CD8-positive, alpha-beta memory T cell (primary cell): ENCODE measurements at places on chromosomes 5 and 9.

- DNase-seq, result no peak
Observed at GRCh38 chr5:121899346-121899745, 47.7 kb downstream of the FTMT start.

DNA sequence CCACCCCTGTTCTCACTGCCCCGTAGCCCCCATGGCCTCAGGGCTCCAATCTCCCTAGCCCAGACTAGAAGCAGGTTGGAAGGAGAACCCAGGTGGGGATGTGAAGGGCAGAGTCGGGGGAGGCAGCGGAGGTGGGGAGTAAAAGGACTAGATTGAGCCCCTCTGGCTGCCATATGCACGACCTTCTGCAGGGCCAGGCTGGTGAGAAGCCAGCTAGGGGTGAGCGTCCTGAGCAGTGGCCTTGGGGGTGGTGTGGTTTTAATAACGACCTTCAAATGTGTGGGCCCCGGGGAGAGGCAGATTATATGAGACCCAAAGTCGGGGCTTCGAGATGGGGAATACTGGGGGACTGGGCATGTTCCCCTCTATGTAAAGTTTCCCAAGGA lies 139.5 kb downstream of the C9orf50 start:
- no peak for DNase-seq

- no peak for DNase-seq
Observed at GRCh38 chr5:56123531-56124243, 109.4 kb downstream of the ANKRD55 start.

DNA sequence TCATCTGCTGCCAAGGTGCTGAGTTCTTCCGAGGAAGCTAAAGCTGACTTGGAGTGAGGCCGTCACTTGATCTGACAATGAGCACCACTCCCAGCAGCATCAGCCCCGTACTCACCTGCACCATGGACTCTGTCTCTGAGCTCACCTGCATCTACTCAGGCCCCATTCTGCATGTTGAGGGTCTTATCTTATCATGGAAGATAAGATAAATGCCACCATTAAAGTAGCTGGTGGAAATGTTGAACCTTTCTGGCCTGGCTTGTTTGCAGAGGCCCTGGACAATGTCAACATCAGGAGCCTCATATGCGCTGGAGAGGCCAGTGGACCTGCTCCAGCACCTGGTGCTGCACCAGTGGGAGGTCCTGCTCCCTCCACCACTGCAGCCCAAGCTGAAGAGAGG lies 35.0 kb upstream of the HMGCS1 start:
- DNase-seq, result no peak

- DNase-seq, result no peak
Observed at GRCh38 chr5:172875505-172876279, 41.6 kb downstream of the ERGIC1 start.

DNA sequence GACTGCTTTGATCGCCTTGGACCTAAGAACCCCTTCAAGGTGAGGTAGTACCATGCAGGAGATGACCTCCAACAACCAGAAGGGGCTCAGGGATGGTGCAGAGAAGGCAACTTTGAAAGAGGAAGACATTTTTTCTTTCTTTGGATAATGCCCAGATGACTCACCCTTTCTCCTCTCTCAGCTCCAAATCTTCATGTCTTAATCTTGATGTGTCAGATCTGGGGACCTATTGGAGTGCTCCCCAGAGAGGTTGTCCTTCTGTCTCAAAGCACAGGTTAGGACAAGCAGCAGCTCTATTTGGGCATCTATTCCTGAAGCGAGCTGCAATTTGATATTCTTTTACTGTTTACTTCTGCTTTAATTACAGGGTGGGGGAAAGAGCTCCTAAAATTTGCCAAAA lies 229.9 kb upstream of the MAP3K1 start:
- DNase-seq, result no peak

GRCh38 chr5:56464935-56465768 lies 232.0 kb upstream of the ANKRD55 start:
- DNase-seq, result no peak

GRCh38 chr5:81948349-81948748 lies 23.5 kb upstream of the ATG10 start:
- DNase-seq, result no peak

- DNase-seq, result peak; percentile 5
Observed at GRCh38 chr9:127122176-127123063, at the start of gene ANGPTL2. ANGPTL2 (minus strand) TSS chr9:127122635; CDS start chr9:127108731, 13,904 bp downstream.

GRCh38 chr9:134500931-134501760 lies 140.5 kb upstream of the COL5A1 start:
- DNase-seq, result no peak

- DNase-seq, result no peak
Observed at GRCh38 chr9:135126451-135127187, 39.2 kb downstream of the OLFM1 start.

DNA sequence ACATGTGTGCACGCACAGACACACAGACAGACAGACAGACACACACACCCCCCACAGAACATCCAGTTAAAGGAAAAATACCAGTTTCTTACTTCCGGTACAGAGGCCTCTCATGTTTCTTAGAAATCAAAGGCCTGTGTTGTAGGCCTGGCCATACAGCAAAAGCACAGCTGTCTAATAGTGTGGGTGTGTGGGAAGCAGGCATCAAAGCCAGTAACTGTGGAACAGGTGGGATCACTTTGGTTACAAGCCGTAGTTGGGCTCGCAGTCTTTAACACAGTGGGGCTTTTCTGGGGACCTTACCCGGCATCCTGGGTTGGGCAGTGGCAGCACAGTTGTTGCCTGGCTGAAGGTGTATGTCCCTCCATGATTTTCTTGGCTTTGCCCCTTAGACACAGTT lies 55.2 kb downstream of the FBXL7 start:
- no peak for DNase-seq

DNA sequence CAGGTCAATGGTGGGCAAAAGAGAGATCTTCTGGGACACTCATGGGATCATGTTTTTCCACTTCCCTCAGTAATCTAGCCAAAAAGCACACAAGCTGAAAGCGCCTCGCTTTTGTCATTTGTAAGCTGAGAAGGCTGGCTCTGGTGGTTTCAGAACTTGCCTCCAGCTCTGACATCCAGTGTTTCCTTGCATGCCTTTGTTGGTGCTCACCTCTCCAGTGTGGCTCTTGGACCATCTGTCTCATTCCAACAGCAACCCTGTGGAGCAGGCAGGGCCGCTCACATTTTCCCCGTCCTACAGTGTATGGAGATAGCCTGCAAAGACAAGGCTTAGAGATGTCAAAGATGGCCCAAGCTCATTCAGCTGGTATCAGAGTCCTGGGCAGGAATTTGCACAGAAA lies 160.8 kb upstream of the KLF4 start:
- no peak for DNase-seq

- no peak for DNase-seq
Observed at GRCh38 chr5:34563931-34564709, 92.0 kb upstream of the RAI14 start.

DNA sequence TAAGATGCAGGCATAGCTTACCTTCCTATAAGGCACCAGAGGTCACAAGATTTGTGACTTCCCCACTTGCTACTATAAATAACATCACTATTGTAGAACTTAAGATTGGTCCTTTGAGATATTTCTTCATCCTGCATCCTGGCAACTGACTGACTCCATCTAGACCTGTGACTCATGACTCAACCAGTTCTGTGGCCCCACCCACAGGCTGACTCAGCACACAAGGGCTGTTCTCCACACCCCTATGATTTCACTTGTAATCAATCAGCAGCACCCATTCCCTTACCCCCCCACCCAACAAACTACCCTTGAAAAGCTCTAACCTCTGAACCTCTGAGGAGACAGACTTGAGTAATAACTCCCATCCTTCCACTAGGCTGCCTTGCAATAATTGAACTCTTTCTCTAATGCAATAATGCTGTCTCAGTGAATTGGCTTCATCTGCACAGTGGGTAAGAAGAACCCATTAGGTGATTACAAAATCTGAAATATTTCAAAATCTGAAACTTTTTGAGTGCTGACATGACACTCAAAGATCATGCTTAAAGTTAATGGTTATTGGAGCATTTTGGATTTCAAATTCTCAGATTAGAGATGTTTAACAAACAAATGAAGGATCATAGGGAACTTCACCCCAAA lies 296.7 kb downstream of the ARL15 start:
- DNase-seq, result no peak

DNA sequence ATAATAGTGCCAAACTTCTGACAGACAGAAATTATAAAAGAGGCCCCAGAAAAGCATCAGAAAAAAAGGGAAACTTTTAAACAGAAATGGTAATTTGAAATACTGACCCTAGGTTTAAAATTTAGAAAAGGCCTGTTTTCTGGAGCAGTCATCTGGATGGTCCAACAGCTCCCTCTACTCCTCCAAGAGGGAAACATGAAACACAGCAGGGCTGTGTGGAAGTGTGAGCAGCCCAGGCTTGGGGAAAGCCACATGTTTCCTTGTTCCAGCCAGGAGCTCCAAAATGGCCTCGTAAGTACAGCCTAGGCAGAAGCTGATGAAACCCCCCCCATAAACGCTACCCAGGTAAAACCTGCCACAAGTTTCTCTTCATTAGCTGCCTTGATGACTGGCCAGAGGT lies 499.3 kb upstream of the ADAMTS16 start:
- DNase-seq, result no peak

GRCh38 chr5:77641963-77642737 lies 3.6 kb upstream of the OTP start:
- DNase-seq, result no peak

DNA sequence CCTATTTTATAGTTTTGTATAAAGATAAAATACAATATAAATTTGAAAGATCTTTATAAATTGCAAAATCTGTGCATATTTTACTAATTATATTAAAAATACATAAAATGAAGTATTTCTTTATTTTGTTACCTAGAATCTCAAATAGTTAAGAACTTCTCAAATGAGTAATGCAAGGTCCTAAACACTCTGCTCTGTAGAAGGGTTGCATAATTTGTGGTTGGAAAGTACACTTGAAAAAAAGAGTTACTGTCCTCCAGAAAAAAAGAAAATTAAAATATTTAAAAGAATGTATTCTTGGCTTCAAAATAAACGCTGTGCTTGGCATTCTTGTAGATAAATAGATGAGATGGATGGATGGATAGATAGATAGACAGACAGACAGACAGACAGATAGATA lies 428.8 kb upstream of the CDH6 start:
- no peak for DNase-seq

- DNase-seq, result no peak
Observed at GRCh38 chr5:74310997-74311930, 329.3 kb downstream of the ENC1 start.

GRCh38 chr9:130336885-130337284 lies 71.3 kb downstream of the HMCN2 start:
- DNase-seq, result no peak

GRCh38 chr5:137442660-137443059 lies 56.5 kb downstream of the SPOCK1 start:
- no peak for DNase-seq

DNA sequence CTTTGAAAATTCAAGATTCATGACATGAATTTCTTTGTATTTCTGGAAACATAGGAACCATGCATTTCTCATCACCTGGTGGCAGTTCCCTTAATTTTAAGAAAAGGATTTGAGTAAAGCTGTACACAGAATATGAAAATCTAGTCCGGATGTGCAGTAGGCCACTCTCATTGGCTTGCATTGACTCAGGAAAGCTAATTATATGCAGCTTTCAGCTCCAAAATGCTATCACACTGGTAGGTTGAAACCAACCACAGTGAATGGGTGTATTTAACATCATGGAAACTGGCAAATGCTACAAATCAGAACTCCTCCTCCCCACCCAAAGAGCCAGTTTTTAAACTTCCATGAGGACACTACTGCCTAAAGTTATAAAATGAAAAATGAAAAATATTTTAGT lies 161.6 kb upstream of the FBXL17 start:
- DNase-seq, result no peak

- DNase-seq, result no peak
Observed at GRCh38 chr5:128193665-128194390, 110.3 kb downstream of the SLC12A2 start.

DNA sequence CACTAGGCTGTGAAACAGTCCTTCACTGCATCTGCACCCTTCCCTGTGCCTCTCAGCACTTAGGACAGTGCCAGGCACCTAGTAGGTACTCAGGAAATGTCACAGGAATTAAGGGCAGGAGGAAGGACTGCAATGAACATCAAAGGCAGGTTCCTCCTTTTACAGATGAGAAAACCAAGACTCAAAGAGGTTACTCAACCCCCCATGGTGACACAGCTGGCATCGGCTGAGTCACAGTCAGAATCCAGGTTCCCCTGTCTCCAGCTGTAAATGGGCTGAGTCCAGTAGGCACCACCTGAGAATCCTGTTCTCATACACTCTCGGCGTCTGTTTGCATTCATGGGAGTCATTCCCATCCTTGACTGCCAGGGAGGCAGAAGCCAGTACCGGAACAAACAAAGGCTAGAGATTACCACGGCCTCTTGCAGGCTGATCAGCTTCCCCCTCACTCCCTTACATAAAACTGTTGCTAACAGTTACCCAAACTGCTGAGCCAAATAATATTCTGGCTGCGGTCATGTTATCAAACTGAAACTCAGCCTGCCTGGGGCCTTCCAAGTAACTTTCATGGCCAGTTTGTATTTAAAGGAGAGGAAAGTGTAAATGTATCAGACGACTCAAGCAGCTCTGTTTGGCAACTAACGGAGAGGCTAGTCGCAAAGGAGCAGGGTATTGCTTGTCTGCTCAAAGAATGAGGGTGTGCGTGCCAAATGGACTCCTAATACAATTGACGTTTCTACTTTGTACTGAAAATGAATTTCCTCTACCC lies 201.7 kb downstream of the PAPPA start:
- DNase-seq, result no peak

DNA sequence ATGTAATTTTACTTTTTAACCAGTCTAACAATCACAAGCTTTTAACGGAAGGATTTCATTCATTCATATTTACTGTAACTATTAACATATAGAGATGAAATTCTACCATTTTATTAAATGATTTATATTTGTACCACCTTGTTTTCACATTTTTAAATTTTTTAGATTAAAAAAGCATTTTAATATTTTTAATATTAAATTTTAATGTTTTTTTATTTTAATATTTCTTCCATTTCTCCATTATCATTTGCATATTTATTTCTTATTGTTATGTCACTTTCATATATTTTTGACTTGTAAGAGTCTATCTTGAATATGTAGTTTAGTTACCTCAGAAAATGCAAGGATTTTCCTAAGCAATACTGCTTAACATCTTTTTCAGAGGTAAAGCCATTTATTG lies 1034.0 kb upstream of the PTPRD start:
- no peak for DNase-seq

DNA sequence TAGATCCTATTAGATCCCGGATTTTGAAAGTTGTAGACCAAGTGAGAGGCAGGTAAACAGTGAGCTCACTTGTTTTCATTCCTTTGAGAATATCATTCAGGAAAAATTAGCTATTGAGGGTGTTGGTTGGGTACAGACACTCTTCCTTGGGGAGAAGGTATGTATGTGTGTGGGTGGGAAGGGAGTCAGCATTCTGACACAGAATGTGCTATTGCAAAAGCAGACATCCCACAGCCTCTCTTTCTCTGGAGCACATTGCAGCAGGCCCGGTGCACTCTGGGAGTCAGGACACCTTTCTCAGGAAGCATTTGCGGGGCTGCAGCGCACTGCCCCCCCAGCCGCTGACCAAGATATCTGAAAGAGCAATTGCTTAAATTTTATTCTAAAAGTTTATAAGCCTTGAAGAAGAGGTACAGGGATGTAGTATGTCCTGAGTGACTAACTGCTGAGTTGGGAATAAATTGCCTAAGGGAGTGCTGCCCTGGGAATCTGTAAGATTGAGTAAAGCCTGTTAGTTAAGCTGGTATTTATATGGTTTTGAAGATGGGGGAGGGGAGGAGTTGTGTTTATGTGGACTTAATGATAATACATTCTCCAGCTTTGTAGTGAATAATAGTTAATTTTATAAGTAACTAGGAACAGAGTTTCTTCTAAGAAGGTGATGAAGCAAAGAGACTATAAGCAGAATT lies 5.2 kb downstream of the TNFAIP8 start:
- DNase-seq, result no peak

- DNase-seq, result no peak
Observed at GRCh38 chr5:8462565-8462964, 593.6 kb downstream of the MTRR start.
